Osteoblast (primary cell): ENCODE measurements at places on chromosomes 5 and 9.

DNA sequence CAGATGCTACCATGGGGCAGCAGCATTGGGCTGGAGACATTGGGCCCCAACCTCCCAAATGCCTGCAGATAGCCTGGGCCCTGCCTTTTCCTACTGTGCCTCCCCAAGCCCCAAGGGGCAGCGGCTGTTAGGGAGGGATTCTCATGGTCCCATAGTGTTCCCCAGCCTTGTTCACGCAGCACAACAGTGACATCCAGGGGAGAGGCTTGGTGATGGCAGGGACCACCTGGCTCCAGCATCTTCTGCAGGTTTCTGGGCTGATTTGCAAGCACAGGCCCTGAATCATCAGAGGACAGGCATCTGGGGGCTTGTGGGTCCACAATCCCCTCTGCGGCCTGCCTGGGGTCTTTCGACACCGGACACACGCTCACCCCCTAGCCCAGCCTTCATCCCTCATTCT is 354.6 kb downstream of the SLIT3 start:
- H3K4me3 ChIP-seq, result no peak overlapping the region
- no peaks in the 10 kb centered on the region for H3K27me3 ChIP-seq
- no peak overlapping the region for H3K27ac ChIP-seq
- no peak for DNase-seq
- no peaks in the 10 kb centered on the region for H3K4me1 ChIP-seq
- no peaks in the 10 kb centered on the region for H3K36me3 ChIP-seq

GRCh38 chr5:3249401-3249800 is 346.2 kb upstream of the IRX1 start:
- no peak overlapping the region for H3K4me3 ChIP-seq
- DNase-seq, result no peak
- H3K36me3 ChIP-seq, result no peaks in the 10 kb centered on the region
- H3K27ac ChIP-seq, result no peak overlapping the region

DNA sequence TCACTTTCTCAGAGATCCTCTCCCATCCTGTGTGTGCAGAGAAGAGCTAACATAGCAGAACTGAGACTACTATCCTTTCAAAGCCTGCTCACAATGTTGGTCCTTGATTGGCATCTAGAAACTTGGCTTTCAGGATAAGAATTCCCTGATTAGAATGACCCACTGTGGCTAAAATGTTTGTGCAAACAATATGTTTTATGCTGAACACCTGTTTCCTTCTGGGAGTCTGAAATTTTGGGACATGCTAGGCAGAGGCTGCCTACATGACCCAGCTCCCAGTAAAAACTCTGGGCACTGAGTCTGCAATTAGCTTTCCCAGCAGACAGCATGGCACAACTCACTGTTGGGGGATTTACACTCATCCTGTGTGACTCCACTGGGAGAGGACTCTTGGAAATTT is 78.9 kb downstream of the CFAP95 start:
- peaks cover 38% of the 10 kb centered on the region for H3K4me1 ChIP-seq
- peak overlapping the region; percentile 14 for H3K27ac ChIP-seq
- no peaks in the 10 kb centered on the region for H3K36me3 ChIP-seq
- H3K4me3 ChIP-seq, result no peak overlapping the region
- no peak for DNase-seq

GRCh38 chr9:6869081-6869948 is 111.5 kb downstream of the KDM4C start:
- no peak overlapping the region for H3K4me3 ChIP-seq
- H3K4me1 ChIP-seq, result peaks cover 7% of the 10 kb centered on the region
- DNase-seq, result peak; percentile 43

GRCh38 chr5:32639943-32640342 is 54.6 kb downstream of the SUB1 start:
- peaks cover 19% of the 10 kb centered on the region for H3K4me1 ChIP-seq
- DNase-seq, result no peak
- H3K27ac ChIP-seq, result peak overlapping the region; percentile 14

DNA sequence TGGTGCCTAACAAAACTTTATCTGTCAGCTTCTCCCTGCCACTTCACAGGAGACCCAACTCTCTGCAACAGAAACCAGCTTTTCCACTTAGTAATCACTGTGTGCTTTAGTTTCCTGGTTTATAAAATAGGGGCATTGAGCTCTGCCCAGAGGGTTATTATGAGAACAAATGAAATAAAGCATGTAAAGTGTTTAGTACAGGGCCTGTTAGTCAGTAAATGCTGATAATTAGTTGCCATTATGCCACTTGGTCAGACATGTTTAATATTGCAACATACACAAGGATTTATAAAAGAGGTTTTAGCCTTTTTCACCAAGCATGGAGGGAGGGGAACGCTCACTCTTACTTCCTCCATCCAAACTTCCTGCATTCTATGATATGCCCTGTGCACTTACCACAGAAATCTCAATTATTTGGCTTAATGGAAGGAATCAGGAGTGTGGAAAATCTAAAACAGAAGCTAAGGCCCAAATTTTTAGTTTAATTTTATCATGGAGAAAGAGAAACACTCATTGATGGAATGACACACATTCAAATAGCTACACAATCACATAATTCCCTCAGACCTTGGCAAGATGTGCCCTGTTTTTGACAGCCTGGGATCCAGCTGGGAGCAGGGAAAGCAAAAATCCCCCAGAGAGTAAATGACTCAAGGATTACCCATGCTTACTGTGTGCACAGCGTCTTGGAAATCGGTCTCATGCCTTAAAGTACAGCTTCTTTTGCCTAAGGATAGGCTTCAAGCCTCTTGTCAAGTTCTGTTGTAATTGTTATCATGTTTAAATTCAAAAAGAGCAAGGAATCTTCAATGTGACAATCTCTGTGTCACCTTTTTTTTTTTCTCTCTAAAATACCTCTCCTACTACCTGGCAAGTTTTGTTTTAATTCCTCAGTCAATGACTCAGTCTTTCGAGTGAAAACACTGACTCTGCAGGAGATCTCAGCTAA is 34.0 kb downstream of the ZNF474 start:
- peak; percentile 92 for DNase-seq
- peaks cover 42% of the 10 kb centered on the region for H3K4me1 ChIP-seq
- H3K36me3 ChIP-seq, result no peaks in the 10 kb centered on the region
- peak overlapping the region; percentile 6 for H3K4me3 ChIP-seq
- H3K27me3 ChIP-seq, result no peaks in the 10 kb centered on the region

DNA sequence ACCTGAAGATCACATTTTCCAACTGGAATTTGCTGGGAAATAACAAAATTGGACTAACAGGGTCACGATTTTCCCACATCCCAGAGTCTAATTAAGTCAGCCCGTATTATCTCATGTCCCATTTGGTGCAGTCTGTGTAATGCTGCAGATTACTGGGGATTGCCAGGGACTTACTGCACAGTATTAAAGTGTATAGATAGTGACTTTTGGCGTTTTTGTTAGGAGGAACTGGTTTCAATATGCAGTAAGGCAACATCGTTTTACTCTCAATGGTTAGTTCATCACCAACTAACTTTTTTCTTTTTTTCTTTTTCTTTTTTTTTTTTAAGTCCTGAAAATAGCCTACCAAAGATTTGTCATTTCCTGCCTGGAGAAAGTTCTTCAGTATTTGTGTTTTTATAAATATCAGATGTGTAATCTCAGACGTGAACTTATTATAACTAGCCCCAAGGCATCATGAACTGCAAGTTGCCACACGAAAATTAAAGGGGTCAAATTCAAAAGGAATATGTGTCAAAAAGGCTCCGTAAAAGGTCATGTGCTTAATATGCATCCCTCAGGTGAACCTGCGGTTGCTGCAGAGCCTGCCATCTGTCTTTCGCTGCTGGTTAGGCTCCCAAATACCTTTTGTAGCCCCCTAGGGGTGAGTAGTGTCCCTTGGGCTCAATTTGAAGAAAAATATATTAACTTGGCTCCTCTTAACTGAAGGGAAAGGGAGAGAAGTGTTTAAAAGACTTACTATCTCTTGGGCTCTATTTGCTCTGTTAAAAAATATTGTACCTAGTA is 176.7 kb upstream of the ADAMTSL1 start:
- no peaks in the 10 kb centered on the region for H3K36me3 ChIP-seq
- peak overlapping the region; percentile 45 for H3K27ac ChIP-seq
- H3K27me3 ChIP-seq, result no peaks in the 10 kb centered on the region
- peak overlapping the region; percentile 60 for H3K4me3 ChIP-seq
- H3K4me1 ChIP-seq, result peaks cover 16% of the 10 kb centered on the region
- DNase-seq, result peak; percentile 91

- peaks cover 49% of the 10 kb centered on the region for H3K4me1 ChIP-seq
- no peak overlapping the region for H3K4me3 ChIP-seq
- peak overlapping the region; percentile 90 for H3K27ac ChIP-seq
- DNase-seq, result no peak
These were observed 70.3 kb downstream of the DAP start for GRCh38 chr5:10690460-10691440.

DNA sequence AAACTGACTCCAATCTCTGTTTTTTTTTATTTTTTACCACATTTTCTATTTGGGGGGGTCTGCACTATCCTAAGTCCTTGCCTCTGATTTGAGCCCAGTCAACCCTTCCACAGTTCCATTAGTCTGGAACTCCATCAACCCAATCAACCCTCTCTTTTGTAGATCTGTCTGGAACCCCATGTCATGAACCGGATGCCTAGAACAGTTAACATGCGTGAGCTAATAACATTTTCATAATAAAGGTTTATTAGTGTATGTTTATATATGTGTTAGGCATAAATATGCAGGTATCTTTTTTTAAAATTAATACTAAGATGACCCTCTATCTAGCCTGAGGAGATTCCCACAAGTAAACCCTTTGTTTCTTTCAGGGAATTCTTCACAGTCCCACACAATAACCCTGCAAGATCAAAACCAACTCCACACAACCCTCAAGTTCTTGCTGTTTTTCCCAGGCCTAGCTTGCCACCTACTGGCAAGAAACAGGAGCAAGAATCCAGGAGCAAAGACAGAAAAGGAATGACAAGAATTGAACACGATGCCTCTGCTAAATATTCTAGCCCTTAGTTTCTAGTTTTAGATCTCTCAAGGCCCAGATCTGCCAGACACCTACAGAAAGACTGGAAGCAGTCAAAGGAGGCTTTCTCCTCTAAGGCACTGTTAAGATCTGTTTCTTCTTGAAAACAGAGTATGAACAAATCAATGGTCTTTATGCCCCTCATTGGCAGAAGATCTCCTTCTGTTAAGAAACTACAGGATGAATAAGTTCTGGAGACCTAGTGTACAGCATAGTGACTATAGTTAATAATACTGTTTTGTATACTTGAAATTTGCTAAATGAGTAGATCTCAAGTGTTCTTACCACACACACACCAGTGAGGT is 100.4 kb downstream of the TRIM36 start:
- H3K27ac ChIP-seq, result no peak overlapping the region
- H3K27me3 ChIP-seq, result no peaks in the 10 kb centered on the region
- no peaks in the 10 kb centered on the region for H3K4me1 ChIP-seq
- no peak overlapping the region for H3K4me3 ChIP-seq
- no peaks in the 10 kb centered on the region for H3K36me3 ChIP-seq
- DNase-seq, result peak; percentile 74

DNA sequence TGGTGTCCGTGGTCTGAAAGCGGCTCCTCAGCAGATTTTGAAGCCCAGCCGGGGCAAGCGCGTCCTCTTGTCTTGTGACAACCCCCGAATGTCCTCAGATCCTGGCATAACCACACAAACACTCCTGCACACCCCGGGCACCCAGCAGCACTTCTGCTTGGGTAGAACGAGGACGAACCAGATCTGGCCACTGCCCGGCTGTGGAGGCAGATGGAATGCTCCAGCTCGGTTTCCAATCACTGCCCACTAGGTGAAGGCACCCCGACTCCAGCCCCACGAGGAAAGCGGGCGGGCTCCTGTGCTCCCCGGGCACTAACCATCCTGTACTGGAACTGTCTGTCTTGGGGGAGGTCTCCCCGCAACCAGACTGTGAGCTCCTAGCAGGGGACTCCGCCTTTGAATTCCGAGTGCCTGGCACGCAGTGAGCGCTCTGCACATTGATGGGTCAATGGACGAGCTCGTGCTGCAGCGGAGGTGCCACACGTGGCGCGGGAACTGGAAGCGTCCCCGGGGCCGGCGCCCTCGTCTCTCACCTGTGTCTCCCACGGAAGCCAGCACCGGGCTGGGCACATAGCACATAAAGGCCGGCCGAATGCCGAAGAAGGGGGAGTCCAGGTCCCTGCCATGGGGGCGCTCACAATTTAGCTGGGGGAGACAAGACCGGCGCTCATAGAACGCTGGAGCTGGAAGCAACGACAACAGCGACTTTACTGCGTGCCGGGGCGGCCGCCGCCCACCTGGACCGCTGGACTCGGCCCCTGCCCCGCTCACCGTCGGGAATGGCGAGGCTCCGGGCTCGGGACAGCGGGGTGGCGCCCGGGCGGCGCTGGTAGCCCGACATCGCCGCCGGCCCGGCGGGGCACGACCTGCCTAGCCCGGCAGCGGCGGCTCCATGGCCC is 608 bp downstream of the ENTR1 start:
- H3K4me1 ChIP-seq, result peaks cover 20% of the 10 kb centered on the region
- H3K27ac ChIP-seq, result peak overlapping the region; percentile 65
- H3K4me3 ChIP-seq, result peak overlapping the region; percentile 97

GRCh38 chr5:80041527-80041926 is 6.4 kb downstream of the THBS4 start:
- no peak overlapping the region for H3K4me3 ChIP-seq
- peaks cover 59% of the 10 kb centered on the region for H3K27me3 ChIP-seq
- no peak for DNase-seq
- H3K36me3 ChIP-seq, result no peaks in the 10 kb centered on the region

DNA sequence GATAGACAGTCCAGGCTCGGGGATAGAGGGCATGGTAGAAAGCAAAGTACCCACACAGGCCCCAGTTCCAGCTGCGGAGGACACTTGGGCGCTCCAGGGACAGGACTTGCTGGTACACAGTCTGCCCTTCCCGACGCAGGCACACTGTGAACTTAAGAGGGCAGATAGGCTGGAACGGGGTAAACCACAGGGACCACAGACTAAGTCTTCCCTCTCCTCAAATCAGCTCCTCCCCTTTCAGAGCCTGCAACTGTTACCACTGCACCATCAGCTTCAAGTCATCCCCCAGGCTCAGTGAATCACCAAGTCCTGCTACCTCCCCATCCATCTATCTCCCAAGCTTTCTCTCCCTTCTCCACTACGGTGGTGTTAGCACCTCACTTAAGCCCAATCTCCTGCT is 7.3 kb downstream of the GBA2 start:
- no peak overlapping the region for H3K4me3 ChIP-seq
- H3K4me1 ChIP-seq, result peaks cover 7% of the 10 kb centered on the region
- H3K36me3 ChIP-seq, result peaks cover 75% of the 10 kb centered on the region
- no peaks in the 10 kb centered on the region for H3K27me3 ChIP-seq
- no peak overlapping the region for H3K27ac ChIP-seq

- no peaks in the 10 kb centered on the region for H3K36me3 ChIP-seq
- DNase-seq, result no peak
- peak overlapping the region; percentile 86 for H3K27ac ChIP-seq
- H3K4me1 ChIP-seq, result peaks cover 52% of the 10 kb centered on the region
These were observed 58.2 kb upstream of the RPS23 start for GRCh38 chr5:82336226-82336958.

GRCh38 chr5:120258123-120258522 is 206.0 kb upstream of the PRR16 start:
- no peaks in the 10 kb centered on the region for H3K27me3 ChIP-seq
- no peak overlapping the region for H3K27ac ChIP-seq
- H3K36me3 ChIP-seq, result no peaks in the 10 kb centered on the region
